ENCODE measurements at places on chromosomes 7 and 10.

DNA sequence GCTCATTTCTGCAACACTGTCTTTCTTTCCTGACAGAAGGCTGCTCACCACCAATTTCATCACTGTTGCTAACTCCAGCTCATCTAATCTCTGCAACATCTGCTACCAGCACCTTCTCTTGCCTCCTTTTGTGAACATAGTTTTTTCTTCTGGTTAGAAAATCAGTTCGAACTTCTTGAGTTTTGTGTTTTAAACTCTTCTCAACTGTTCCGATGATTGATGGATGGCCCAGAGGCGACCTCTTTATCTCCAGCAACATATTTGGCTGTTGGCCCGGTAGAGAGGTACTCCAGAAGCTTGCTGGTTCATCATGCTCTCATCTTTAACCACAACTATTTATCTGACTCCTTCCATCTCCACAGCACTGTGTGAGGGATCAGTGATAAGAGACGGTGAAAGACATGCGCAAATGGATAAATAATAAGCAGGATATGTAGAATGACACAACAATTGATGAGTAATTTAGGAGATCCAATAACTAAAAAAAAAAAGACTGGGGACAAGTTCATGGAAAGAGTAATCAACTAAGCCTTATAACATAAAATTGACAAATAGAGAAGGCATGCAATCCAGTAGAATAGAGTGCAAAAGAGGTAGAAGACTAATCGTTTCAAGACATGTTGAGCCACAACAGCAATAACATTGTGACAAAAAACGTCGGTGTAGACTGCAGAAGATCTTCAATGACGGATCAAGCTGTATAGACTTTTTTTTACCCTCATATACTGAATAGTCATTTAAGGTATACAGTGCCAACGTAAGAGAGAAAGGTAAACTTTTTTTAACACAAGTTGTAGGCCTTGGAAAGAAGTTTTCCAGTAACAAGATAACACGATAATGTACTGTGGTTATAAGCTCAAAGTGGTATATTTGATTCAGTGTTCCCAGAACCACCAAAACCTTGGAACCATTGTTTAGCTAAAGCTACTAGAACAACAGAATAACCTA, 152.2 kb downstream of the CRPPA start:
- no peak for DNase-seq

- no peak for DNase-seq
Measured at GRCh38 chr10:50556237-50557120, 67.3 kb downstream of the SGMS1 start.

DNA sequence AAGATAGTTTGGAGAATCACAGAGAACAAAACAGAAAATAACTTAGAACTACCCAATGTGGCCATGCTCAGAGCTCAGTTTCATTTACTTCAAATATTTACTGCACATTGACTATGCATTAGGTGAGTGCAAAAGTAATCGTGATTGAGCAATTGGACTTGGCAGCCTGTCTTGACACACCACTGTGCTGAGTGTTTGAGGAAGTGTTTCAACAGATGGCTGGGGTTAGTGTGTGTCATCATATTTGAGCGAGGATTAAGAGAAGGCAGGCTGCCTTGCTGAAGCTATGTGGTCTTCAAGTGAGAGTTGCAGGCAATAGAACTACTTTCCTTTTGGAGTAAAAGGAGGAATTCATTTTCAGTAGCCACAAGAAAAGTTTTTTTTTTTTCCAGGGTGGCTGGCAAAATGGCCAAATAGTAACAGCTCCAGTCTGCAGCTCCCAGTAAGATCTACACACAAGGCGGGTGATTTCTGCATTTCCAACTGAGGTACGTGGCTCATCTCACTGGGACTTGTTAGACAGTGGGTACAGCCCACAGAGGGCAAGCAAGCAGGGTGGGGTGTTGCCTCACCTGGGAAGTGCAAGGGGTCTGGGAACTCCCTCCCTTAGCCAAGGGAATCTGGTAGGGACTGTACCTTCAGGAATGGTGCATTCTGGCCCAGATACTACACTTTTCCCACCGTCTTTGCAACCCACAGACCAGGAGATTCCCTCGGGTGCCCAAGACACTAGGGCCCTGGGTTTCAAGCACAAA, 37.6 kb downstream of the AKR1C4 start:
- no peak for DNase-seq

DNA sequence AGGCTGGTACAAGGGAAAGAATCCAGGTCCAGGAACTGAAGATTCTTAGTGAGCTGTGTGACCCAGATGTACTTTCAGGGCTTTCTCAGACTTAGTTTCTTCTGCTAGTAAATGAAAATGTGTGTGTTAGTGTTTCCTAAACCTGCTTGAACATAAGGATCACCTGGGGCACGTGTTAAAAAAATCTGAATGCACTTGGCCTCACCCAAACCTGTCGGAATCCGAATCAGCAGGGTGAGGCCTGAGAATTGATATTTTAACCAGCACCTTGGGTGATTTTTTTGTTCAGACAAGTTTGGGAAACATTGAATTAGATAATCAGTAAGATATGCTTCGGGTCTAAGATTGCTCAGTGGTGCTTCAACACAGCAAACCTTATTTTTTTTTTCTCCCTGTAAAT, 59.7 kb downstream of the ZNF365 start:
- DNase-seq, result no peak

- DNase-seq, result no peak
Measured at GRCh38 chr10:72658696-72659400, 33.0 kb upstream of the MICU1 start.

GRCh38 chr10:24303522-24304310, 94.8 kb downstream of the KIAA1217 start:
- DNase-seq, result no peak

DNA sequence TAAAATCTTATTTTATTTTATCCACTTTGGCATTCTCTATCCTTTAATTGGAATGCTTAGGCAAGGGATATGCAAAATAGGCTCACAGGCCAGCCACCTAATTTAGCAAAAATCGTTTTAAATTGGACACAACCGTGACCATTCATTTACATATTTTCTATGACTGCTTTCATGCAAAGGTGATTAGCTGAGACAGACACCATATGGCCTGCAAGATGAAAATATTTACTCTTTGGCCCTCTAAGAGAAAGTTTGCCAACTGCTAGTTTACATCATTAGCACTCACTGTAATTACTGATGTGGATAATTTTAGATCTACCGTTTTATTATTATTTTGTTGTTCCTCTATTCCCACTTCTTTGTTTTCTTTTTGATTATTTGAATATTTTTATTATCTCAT, 375.5 kb upstream of the LRRTM3 start:
- no peak for DNase-seq

DNA sequence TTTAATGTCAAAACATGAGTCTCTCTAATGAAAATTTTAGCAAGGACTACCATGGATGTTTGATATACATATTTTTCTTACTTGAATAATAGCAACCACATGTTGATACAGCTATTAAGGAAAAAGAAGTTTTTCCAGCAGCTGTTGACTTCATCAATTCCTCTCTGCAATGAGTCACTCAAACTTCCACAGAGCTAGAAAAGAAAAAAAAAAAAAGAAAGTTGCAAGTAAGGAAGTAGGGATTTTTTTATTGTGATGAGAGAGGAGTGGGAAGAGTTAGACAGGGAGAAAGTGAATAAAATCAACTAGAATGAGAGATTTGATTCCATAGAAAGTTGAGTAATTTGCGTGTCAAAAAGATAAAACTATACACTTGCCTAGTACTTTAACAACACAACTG, 46.2 kb downstream of the CAV1 start:
- no peak for DNase-seq

- no peak for DNase-seq
Measured at GRCh38 chr7:30069096-30069867, 41.1 kb downstream of the PLEKHA8 start.

GRCh38 chr10:85926986-85927385, 439.6 kb downstream of the GRID1 start:
- DNase-seq, result no peak

GRCh38 chr7:46291601-46292150, 370.6 kb upstream of the IGFBP3 start:
- DNase-seq, result no peak

GRCh38 chr7:42221304-42221703, 15.7 kb downstream of the GLI3 start:
- DNase-seq, result no peak

DNA sequence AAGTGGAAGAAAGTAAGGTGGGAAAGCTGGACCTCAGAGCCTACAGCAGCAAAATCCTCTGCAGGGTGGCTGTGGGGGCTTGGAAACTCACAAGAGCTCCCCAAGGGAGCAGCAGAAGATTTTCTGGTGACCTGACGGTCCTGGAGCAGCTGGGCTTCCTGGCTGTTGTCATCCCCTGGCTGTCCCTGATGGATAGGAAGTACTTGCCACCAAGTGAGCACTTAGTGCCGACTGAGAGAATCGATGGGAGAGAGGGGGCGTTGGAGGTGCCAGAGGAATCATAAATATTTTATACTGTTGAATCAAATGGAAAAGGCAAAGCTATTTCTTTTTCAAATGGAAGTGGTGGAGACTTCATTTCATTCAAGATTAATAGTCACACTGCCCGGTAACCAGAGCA, 167.1 kb upstream of the ITGB1 start:
- DNase-seq, result no peak
